G401 (cell line): ENCODE measurements at places on chromosomes 2 and 18.

DNA sequence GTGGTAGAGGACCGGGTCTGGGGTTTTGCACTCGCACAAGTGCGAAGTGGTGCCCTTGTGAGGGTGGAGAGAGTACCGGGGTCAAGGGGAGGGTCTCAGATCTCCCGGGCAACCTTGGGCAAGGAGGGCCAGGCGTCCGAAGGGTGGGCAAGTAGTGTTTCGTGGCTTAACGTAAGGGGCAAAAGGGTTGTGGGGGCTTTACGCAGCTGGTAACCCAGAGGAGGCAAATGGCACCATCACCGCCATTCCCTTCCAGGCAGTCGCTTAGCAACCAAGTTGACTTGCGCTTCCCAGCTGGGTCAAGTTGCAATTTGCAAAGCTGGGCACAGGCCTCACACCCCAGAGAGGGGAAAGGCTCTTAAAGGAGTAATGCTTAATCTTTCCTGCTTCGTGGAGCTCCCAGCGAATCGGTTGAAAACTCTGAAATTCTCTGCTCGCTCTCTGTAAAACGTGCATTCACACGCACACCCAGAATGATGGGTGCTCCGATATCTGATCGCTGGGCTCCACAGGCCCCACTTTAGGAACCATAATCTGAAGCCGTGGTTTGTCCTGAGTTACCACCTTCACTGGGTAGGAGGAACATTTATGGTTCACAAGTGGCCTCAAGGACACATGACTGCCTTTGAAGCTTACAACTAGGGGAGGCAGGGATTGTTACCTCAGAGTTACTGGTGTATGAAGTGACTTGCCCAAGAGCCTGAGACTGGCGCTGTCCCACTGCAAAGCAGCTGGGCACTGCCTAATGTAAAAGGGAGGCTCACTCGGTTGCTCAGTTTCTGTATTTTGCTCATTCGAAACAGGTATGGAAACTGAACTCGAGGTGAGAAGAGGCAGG, 127.9 kb downstream of the UXS1 start:
- DNase-seq: peak; percentile 41

- DNase-seq: no peak
These were observed 49.3 kb downstream of the MTERF4 start for GRCh38 chr2:241052677-241053360.

DNA sequence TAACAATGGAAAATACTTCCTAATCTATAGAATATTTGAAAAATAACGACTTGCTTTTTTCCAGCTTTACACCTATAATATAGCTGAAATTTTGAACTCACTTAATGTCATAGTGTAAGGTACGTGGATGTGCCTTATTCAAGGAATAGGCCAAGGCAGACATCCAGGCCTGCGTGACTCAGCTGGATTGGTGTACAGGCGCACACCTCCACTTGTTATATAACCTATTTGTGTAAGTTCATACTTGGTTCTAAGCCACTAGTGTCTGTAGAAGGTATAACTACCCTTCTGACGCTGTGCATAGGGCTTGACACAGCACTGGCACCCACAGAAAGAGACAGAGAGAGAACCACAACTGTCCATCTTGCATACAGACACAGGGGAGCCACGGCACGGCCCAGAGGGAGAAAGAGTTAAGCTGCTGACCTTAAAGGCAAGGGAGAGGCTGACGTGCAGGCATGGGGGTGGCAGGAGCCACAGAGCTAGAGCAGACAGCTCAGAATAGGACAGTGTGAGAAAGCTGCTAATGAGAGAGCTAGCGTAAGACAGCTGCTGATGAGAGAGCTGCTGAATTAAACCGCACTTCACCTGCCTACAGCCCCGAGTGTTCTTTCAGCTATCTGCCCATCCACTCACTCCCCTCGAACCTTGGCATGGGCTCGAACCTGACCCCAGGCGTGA, 16.1 kb downstream of the CCDC178 start:
- no peak for DNase-seq

DNA sequence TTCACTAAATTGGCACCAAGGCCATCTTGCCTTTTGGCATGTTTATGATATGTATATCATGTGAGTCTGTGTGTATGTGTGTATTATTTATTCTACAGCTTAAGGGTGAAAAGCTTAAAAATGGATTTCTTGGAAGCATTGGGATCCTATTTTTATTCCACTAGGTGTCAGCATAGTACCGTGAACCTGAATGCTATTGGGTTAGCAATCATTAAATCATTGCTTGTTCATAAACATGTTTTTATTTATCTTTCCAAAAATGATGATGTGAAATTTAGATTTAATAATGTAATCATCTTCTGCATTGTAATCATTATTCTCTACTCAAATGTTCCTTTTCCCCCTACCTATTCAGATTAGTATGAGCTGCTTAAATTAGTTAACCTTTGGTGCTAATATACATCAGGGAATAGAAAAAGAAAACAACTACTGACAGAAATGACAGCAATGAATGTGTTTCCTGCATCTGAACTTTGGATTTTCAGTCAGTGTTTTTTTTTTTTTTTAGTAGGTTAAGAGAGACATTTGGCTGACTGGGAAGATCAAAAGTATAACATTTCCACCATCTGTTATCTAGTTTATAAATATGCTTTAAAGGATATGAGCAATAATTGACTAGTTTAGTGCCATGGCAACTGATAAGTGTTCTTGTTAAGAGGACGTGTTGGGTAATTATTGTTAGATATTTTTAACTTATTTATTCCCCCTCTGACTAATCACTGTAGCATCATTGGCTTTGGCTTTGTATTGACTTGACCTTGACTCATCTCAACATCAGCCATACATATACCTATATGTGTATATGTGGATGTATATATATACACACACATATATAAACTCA, 14.1 kb upstream of the ZSWIM2 start:
- DNase-seq: peak; percentile 35

GRCh38 chr2:1811258-1811970, 67.1 kb upstream of the PXDN start:
- DNase-seq: no peak

DNA sequence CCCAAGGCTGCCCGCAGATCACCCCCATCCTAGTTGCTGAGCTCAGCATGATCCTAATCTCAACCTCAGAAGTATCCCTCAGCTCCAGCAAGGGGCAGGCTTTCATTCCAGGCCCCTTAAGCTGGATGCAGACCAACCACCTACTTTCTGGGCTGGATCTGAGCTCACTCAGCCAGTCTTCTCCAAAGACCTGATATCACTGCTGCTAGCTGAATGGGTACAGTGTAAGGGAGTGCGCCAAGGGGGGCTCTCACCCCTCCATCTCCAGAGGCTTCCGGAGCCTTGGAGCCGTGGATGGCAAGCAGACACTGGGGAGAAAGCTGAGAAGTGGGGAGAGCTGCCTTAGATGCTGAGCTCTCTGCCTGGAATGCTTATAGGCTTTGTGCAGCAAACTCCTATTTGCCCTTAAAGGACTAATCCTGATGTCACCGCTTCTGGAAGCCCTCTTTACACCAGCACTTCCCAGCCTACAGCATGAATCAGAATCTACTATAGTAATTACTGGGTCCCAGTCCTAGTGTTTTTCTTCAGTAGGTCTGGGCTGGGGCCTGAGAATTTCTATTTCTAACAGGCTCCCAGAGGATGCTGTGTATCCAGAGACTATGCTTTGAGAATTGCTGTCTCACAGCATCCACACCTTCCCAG, 31.0 kb downstream of the GYPC start:
- no peak for DNase-seq

DNA sequence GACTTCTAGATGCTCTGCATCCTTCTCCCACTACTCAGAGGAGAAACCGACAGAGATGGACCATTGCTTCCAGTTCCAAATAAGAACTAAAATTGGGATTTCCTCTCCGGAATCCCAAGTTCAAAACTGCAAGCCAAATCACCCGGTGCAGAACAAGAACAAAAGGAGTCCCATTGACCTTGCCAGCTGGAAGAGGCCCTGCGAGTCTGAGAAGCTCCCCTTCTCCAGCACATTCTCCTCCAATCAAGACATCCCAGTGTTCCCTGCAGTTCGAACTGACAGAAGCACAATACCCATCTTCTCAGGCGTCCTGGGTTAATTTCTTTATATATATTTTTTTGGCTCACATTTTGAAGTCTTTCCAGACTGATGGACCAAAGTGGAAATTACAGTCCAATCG, 195.3 kb upstream of the MEIS1 start:
- peak; percentile 21 for DNase-seq

- no peak for DNase-seq
These were observed 423.3 kb downstream of the CMPK2 start for GRCh38 chr2:6442252-6442985.

DNA sequence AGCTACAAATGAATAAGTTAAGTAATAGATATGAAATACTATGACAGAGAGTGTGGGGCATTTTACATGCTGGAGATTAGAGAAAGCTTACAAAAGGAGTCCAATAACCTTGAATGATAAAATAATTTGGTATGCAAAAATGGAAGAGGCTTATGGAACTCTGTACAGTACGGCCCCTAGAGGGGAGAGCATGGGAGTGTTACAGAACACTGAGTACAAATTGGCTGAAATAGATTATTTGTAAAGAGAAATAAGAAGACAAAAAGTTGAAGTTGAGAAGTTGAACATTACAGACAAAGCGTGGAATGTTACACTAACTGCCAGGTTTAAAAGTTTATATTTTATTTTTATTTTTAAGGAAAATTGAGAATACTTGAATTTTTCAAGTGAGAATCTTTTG, 192.1 kb upstream of the DOK6 start:
- no peak for DNase-seq

- DNase-seq: peak; percentile 78
These were observed 540 bp upstream of the RAB10 start for GRCh38 chr2:26033270-26033817.

DNA sequence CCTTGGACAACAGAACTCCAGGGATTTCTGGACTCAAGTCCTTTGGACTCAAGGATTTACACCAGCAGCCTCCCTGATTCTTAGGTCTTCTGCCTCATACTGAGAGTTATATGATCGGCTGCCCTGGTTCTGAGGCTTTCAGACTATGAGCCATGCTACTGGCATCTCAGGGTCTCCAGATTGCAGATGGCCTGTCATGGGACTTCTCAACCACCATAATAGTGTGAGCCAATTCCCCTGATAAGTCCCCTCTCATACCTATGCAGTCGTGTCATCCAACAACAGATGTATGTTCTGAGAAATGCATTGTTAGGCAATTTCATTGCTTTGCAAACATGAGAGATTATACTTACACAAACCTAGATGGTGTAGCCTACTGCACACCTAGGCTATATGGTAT, 61.4 kb upstream of the MSTN start:
- DNase-seq: no peak

DNA sequence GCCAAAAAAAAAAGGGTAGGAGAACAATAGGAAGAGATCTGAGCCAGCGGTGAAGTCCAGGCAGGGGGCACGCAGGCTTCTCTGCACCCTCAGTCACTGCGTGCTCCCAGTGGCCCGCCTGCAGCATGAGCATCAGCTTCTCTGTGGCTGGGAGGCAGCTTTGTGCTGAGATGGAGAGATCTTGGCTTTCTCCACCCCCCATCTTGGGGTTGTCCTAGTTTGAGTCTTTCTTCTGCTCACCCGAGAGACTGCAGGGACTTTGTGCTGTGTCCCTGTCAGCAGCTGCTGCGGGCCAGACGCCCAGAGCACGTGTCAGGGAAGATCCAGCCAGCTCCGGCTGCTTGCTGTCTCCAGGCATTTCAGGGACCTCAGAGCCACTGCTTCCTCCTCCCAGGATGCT, 20.3 kb downstream of the TRAPPC12 start:
- peak; percentile 75 for DNase-seq

DNA sequence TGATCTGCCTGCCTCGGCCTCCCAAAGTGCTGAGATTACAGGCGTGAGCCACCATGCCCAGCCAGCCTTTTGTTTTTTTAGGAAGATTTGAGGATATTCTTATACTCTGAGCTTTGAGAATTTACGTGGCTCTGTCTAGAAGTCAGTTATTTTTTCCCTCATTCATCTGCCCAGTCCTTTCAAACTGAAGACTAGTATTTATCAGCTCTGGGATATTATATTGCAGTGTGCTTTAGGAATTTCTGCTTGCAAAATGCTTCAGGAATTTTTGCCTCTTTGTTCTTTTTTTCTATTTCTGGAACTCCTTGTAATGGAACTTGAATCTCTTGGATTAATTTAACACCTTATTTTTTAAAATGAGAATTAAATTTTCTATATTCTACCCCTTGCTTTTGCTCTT, 22.6 kb downstream of the ACSL3 start:
- DNase-seq: no peak

DNA sequence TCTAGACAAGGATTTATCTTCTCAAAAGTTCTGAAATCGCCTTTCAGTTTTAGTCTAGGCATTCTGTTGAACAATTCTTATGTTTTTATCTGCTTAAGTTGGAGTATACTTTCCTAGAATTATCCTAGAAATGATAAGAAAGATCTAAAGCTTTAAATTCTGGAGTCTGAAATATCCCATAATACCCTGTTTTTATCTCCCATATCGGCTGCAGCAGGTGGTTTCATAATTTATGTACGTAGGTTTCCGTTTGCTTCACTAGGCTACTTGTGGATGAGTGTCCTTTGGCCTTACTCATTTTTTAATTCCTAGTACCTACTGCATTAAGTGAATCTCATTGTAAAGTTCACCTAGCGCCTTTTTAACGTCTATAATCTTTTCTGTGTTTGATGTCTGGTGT, 58.5 kb upstream of the MGAT5 start:
- no peak for DNase-seq

- DNase-seq: no peak
These were observed 10.3 kb downstream of the TUBB6 start for GRCh38 chr18:12318334-12318697.

- no peak for DNase-seq
These were observed 13.8 kb upstream of the MGAT5 start for GRCh38 chr2:134240061-134240460.

- DNase-seq: no peak
These were observed 1478.6 kb upstream of the ACVR2A start for GRCh38 chr2:146366276-146366675.

GRCh38 chr2:200695601-200696000, 109.8 kb downstream of the AOX1 start:
- DNase-seq: no peak
